ENCODE measurements at places on chromosomes 11 and 22.

- no peak for DNase-seq
Measured at GRCh38 chr11:34792814-34793258, 123.3 kb downstream of the APIP start.

GRCh38 chr11:128290106-128290840 lies 297.1 kb downstream of the ETS1 start:
- DNase-seq: no peak

GRCh38 chr22:39418696-39419095 lies 19.1 kb downstream of the TAB1 start:
- DNase-seq: no peak

- DNase-seq: no peak
Measured at GRCh38 chr11:20112291-20113148, 47.8 kb downstream of the DBX1 start.

GRCh38 chr11:46308631-46309419 lies 31.4 kb downstream of the CREB3L1 start:
- no peak for DNase-seq

- no peak for DNase-seq
Measured at GRCh38 chr11:122399375-122399774, 256.1 kb upstream of the UBASH3B start.

- no peak for DNase-seq
Measured at GRCh38 chr22:21590809-21591641, 23.5 kb downstream of the UBE2L3 start.

DNA sequence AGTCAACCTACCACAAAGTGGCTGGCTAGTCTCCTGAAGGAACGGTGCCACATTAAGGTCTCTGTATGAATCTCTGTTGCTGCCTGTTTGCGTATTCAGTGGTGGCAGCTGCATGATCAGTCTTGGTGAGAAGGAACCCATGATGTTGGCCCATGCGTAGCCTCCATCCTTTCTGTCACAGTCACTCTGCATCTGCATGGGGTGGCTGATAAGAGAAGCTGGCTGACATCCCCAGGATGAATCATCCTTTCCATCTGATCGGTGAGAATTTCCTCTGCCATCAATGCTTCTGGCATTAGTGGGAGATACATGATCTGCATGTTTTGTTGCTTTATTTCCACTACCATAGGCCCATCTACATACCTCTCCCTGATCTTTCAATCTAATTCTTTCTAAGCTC lies 199.0 kb upstream of the NECTIN1 start:
- DNase-seq: no peak

- DNase-seq: no peak
Measured at GRCh38 chr11:71211631-71212030, 40.7 kb downstream of the SHANK2 start.

DNA sequence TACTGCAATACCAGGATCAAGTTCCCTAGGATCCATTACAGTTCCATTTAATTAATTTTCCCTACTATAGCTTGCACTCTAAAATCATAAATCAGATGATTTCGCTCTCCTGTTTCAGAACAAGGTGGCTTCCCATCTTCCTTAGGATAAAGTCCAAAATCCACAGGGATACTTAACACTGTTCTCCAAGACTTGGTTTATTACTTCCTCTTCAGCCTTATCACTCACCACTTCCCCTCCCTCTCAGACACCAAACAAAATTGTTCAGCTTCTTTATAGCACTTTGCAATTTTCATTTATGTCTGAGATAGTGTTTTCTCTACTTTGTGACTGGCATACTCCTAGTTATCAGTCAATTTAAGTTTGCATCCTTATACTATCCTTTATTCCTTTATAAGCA lies 124.6 kb downstream of the GRIA4 start:
- no peak for DNase-seq

- no peak for DNase-seq
Measured at GRCh38 chr22:47297261-47298016, 535.0 kb downstream of the TBC1D22A start.

DNA sequence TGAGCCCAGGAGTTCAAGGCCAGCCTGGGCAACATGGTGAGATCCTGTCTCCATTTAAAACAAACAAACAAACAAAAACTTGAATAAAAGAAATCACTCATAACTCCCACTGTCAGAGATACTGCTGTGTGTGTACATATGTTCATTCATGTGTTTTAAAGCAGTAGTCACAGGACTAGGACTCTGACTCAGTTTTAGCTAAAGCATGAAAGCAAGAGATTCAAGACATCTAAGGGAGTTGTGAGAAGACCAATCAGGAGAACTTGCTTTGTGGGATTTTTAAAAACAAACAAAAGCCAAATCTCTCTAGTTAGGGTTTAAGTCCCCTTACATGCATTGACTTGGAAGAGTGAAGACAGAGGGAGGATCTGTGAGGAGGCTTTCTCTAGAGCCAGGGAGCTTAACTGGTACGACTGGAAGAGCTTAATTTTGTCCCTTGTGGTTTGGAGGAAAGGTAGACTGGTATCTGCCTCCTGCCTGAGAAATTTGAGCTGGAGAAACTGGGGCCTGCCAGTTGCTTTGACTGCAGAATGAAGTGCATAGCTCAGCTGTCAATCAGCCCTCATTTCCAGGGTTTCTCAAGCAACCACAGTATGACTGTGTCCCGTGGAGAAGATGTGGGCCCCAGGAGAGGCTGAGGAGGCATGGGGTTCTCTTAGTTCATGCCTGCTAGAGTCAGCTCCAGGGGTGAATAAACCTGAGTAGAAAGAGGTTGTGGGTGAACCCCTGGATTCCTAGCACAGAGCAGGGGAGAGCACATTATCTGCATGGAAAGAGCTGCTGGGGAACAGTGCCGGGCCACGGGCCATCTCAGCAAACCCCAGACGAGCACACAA lies 30.6 kb downstream of the EXPH5 start:
- no peak for DNase-seq

- DNase-seq: no peak
Measured at GRCh38 chr22:46416891-46417580, 81.5 kb downstream of the TRMU start.

DNA sequence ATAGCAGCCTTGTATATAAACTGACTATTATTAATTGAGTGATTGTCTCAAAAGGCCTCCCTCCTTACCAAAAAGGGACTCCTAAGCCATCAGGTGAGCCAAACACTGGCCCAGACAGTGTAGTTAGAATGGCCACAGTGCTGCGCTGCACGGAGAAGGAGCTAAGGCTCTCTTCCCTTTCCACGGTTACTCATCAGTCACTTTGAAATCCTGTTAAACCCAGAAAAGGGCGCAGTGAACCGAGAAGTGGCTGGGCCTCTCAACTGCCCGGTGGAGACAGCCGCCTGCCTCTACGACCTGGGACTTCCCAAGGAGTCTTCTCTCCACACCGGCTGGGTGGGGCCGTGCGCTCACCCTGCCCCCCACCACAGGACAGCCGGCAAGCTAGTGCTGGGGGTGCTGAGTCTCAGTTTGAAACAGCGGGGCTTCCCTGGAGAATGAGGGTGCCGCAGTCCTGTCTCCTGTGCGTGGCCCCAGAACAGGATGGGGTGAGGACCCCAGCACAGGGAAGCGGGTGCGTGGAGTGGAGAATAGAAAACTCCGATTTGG lies 1.3 kb downstream of the MYH9 start:
- DNase-seq: no peak

- no peak for DNase-seq
Measured at GRCh38 chr22:45968751-45969413, 8.1 kb downstream of the WNT7B start.

- DNase-seq: no peak
Measured at GRCh38 chr22:49867303-49868265, 13.9 kb downstream of the ZBED4 start.

- no peak for DNase-seq
Measured at GRCh38 chr22:19111140-19111539, 11.1 kb downstream of the DGCR2 start.

DNA sequence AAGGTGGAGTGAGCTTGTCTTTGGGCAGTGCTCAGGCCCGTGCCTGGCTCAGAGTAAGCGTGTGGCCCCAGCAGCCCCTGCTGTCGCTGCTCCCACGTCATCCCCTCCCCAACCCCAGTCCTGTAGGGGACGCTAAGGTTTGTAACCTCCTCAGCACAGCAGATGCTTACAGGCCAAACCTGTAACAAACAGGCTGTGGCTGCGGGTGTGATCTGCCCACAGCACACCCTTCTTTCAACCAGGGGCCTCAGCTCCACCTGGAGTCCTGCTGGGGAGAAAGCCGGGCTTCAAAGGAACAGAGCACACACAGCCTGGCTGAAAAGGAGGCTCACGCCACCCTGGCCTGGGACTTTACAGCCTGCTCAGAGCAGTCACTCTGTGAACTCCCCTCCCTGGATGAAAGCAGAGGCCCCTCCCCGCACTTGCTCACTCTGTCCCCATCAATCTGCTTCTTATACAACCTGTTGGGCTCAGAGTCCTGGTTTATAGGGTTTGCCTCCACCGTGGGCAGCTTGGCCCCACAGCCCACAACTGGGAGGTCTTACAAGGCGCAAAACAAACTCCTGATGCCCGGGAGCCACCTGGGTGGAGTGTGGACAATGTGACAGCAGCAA lies 54.3 kb downstream of the SCUBE1 start:
- DNase-seq: no peak

DNA sequence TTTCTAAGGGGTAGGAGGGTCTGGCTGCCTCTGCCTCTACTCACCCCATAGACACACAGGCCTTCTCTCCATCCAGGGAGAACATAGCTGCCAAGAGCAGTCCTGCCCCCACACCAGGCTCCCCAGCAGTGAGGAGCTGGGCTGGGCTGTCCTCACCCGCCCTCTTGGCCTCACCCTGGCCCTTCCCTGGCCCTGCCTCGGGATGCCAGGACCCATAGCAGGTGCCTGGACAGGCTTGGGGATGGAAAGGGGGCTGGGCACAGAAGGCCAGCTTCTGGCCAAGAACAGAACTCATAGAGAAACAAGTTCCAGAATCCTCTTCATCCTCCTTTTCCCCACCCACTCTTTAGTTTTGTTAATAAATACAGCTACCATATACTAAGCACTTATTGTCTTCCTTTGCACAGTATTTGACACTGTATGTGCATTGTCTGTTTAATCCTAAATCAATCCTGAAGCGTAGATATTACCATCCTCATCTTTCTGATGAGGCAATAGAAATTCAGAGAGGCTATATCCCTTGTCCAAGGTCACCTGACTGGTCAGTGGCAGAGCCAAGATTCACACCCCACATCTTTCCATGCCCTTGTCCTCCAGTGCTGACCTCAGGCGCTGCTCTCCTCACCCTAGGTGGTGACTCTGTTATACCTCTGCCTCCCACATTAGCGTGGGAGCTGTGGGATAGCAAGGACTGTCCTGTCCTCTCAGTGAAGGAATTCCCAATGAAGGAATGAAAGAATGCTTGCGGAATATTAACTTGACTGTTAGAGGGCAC lies 22.0 kb upstream of the MYOD1 start:
- DNase-seq: no peak

- DNase-seq: no peak
Measured at GRCh38 chr11:74926304-74927030, 22.4 kb downstream of the XRRA1 start.

DNA sequence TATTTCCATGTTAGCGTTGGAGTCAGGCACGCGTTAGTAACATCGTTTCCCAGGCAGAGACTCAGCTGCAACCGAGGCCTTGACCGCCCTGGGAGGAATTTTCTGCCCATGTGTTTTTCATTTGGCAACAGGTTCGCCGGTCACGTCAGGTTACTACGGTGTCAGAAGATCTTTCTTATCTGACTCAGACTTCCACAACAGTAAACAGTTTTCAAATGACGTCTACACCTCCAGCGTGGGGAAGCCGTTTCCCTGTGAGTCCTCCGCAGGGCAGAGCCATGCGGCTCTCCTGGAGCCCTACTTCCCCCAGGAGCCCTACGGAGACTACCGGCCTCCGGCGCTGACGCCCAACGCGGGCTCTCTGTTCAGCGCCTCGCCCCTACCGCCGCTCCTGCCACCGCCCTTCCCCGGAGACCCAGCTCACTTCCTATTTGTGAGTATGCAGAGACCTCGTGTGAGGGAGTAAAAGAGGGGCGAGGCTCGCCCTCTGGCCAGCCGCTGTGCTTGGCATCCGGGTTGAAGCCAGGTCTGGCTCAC lies 14.3 kb upstream of the POU2AF3 start:
- no peak for DNase-seq

DNA sequence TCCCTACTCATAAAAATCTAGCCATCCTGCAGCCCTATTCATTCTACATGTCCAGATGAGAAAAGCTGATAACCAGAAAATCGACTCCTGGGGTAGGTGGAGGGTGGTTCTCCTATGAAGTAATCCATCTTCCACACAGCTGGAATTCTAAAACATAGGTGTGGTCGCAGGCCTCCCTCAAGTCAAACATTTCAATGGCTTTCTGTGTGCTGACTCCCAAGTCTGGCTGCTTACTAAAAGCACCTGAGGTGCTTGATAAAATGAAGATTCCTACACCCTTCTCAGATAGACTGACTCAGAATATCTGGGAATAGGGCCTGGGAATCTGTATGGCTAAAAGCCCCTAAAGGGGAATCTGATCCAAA lies 26.1 kb downstream of the IRAG1 start:
- DNase-seq: no peak

Data from NCI-H1436 treated with DMSO at 0.1 percent for 48 hours (cell line).